ENCODE measurements at places on chromosomes 12 and 14.
A peak's percentile ranks its signal among the peaks of the same experiment; 100 is the strongest.

GRCh38 chr12:93943780-93944179 lies 204.6 kb upstream of the PLXNC1 start:
- no peak for DNase-seq

DNA sequence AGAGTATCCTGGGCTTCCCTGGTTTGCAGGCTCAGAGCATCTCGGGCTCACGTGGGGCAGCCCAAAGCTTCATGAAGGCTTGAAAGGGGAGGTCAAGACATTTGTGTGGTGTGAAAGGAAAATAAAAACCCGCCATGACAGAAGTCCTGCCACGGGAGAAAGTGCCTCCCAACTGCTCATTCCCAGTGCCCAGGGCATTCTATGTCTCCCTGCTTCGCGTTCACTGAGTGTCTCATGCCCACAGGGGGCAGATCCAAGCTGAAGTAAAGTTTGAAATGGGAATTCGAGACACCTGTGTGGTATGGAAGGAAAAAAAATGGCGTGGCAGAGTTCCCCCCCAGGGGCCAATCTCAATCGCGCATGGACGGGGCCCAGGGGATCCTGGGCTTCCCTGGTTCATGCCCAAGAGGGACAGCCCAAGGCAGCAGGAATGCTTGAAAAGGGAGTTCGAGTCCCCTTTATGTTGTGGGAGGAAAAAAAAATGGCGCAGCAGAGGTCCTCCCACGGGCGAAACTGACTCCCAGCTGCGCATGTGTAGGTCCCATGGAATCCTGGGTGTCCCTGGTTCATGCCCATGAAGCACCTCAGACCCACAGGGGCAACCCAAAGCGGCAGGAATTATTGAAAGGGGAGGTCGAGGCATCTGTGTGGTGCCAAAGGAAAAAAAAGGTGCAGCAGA lies 576.7 kb downstream of the ALG10 start:
- no peak for DNase-seq

GRCh38 chr12:19085090-19085489 lies 44.4 kb upstream of the PLEKHA5 start:
- DNase-seq = no peak

DNA sequence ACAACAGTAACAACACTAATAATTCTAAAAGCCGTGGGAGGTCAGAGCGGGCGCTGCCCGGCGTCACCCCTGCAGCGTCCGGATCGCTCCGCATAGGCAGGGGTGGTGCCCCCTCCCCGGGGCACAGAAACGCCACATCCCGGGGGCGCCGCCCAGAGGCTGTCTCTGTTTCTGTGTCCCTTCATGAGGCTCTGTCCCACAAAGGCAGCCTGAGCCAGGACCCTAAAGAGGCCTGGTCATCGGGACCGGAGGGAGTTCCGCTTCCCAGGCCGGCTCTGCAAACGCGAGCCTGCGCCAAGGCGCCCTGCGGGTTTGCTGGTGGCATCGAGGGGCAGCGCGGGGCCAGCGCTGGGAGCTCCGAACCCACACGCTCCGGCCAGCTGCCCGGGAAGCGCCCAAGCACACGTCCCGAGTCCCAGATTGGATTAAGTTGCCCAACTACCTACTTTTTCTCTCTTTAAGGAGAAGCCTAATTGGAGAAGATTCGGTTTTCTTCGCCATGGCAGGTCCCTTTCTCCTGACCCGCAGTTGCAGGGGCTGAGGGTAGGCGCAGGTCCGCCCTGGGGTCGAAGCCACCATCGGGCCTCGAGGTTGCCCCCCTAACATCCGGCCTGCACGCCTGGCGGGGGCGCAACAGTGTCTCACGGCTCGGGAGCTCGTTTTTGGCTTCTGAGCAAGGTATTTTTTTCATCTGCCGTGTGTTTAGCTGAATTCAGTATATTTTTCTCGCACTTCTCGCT lies 421.7 kb downstream of the VRK1 start:
- peak; percentile 34 for DNase-seq

GRCh38 chr12:19964549-19964948 lies 403.8 kb upstream of the PDE3A start:
- no peak for DNase-seq

- no peak for DNase-seq
Measured at GRCh38 chr12:27396216-27396815, 50.2 kb upstream of the SMCO2 start.

DNA sequence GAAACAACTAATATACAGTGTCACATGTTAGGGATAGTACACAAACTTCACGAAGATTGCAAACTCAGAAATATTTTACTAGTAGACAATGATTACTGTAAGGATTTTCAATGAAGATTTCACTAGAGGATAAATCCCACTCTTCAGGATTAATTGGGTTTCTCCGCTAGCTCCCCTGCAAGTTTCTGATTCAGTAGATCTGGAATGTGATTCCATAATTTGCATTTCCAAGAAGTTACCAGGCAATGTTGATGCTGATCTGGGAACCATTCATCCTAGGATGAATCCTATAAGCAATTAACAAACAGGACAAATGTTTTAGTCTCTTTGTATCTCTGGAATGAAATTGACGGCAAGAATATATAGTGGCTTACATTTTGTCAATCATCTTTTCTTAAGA lies 272.4 kb downstream of the ALX1 start:
- DNase-seq = no peak

- DNase-seq = peak; percentile 35
Measured at GRCh38 chr12:12010277-12011039, 60.3 kb upstream of the BCL2L14 start.

GRCh38 chr12:84732828-84733340 lies 179.7 kb downstream of the SLC6A15 start:
- DNase-seq = no peak

- DNase-seq = no peak
Measured at GRCh38 chr12:50961708-50962107, 9.4 kb downstream of the HIGD1C start.

DNA sequence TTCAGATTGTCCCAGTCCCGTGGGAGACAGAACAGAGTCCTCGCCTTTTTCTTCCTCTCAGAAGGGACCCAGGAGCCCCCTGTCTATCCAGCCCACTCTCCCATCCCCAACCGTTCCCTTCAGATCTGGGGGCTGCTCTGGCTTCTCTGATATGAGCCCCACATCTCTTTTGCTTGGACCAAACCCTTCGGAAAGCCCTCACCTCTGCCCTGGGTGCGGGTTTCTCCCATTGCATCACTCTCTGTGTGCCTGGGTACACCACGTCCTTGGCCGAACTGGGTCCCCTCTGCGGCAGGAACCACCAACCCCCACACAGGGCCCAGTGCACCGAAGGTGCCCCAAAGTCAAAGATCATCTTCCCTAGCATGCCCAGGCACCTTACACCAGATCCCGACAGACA lies 87.8 kb downstream of the DICER1 start:
- DNase-seq = no peak

DNA sequence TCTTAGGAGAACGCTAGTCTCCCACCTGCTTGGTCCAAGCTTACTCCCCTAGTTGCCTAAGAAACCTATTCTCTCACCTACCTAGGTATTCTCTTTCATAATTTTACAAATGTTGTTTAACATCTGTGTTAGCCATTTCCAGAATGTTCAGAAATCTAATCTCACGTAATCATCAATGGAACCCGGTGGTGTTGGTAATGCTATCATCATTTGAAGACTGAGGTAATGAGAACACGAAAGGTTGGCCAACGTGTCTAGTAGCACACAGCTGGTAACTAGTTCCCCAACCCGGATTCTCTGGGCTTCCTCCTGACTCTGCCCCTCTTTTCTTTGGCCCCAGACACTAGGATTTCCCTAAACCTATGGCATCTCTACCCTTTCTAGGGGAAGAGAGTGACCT lies 43.8 kb upstream of the EMP1 start:
- DNase-seq = no peak

DNA sequence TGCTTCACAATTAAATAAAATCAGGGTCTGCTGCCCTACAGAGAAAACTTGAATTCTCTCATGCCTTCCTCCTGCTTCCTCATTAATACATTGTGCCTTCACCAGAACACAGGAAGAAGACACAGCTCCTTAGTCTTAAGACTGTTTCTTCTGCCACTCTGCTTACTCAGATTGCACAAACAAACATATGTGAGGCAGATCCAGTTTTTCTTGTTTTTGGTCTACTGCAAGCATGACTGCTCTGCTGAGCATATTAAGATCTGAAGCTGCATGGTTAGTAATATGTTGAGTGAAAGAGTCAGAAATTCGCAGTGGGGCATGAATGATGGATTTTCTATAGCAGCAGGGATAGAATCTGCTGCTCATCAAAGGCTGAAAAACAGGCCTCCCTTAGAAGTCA lies 321.1 kb upstream of the STXBP6 start:
- no peak for DNase-seq

GRCh38 chr14:79464468-79464867 lies 746.8 kb downstream of the DIO2 start:
- DNase-seq = no peak

DNA sequence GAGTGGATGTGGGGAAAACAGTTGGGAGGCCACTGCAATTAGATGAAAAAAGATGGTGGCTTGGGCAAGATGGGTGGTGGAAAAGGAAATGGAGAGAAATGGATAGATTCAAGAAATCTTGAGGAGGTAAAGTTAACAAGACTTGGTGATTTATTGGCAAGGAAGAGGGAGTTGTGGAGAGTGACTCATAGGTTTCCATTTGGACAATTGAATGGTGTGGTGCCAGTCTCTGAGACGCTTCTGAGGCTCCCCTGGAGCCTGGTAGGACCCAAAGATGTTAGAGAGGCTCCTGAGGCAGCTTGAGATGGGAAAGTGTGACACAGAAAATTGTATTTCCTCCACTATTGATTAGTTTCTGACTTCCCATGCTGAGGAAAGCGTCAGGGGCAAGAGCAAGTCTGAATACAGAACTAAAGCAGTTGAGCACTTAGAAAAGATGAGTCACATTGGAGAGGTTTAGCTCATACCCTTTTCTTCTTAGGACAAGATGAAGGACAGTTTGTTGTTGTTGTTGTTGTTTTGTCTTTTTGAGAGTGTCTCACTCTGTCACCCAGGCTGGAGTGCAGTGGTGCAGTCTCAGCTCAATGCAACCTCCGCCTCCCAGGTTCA lies 4.5 kb downstream of the PRPF40B start:
- DNase-seq = no peak

DNA sequence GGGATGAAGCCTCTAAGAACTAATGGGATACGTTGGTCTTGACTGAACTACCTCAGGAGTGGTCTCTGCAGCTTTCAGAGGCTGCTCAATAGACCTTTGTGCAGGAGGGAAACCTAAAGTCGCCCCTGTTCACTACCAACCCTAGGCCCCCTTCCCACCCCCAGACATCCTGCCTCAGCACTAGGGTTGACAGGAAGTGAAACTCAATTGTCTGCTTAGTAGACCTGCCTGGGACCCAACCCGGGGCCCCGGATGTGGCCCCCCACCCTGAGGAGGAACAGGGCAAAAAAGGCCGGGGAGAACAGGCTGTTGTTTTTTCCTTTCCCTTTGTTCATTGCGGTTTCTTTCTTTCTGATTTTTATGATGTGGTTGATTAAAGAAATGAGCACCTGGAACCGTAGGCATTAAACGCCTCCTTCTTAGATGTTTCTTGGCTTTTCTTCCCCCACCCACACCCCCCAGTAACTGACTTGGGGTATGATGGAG lies 1.6 kb upstream of the DGKA start:
- DNase-seq = peak; percentile 81

DNA sequence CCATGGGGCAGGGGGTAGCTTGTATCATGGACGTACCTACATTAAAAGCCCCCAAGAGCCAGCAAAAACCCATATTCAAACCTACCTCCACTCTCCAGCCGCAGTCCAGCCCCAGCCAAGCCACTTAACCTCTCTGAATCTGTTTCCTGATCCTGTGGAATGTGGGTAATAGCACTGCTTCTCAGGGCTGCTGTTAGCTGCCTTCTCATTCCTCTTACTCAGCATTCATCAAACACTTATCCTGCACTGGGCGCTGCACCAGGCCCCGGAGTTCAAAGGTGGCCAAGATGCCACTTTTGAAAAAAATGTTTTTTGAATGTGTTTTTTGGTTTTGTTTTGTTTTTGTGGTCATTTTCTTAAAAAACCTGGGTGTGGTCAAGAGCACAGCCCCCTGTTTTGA lies 237.4 kb downstream of the CHST11 start:
- DNase-seq = no peak

GRCh38 chr14:61963926-61964325 lies 201.7 kb downstream of the SNAPC1 start:
- no peak for DNase-seq

GRCh38 chr14:20035938-20036337 lies at the start of gene OR4K13:
Gene OR4K13 (minus strand): TSS chr14:20036038. CDS start chr14:20034758, 1,280 bp downstream.
- DNase-seq = no peak

GRCh38 chr12:107955966-107956643 lies 173.0 kb upstream of the WSCD2 start:
- no peak for DNase-seq

DNA sequence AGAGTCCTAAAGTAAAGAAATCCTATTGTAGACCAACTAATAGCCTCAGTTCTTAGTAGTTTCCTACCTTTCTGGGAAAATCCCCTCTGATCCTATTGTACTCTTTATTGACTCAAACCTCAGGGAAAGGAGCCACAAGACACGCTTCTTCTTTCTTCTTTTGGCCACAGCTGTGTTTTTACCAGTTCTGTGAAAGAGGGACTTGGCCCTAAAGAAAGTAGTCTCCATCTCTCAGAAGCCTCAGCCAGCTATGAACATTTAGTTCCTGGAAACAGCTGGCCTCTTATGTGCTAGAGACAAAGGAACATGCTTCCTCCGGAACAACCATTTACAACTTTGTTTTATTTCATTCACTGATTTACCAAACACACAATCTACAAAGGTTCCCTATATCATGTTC lies 66.1 kb upstream of the ARID2 start:
- no peak for DNase-seq

- no peak for DNase-seq
Measured at GRCh38 chr12:32501835-32502333, 102.5 kb downstream of the FGD4 start.

GRCh38 chr12:27018037-27018436 lies 3.9 kb upstream of the TM7SF3 start:
- DNase-seq = no peak

- no peak for DNase-seq
Measured at GRCh38 chr14:104363891-104364760, 215.4 kb upstream of the C14orf180 start.

DNA sequence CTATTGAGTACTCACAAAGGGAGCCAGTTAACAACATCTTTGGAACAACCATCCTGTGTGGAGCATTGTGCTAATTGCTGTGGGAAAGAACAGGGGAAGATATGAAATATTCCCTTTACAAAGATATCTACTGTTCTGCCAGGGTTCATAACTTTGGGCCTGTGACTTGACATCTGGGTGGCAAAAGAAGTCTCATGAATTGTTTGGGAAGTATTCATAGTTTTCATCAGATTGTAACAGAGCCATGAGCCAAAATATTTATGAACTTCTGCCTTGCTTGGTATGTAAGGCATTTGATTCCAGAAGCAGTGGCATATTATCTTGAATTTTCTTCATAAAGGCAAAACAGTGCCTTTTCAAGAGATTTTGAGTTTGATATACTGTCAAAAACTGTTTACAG lies 816.2 kb downstream of the DIO2 start:
- DNase-seq = no peak

GRCh38 chr12:125892276-125892675 lies 827.0 kb downstream of the AACS start:
- no peak for DNase-seq

- no peak for DNase-seq
Measured at GRCh38 chr12:113568021-113568420, 96.3 kb upstream of the LHX5 start.

GRCh38 chr14:89833120-89833532 lies 121.4 kb downstream of the EFCAB11 start:
- no peak for DNase-seq
